Activated CD4-positive, alpha-beta memory T cell treated with anti-CD3 and anti-CD28 coated beads for 36 hours (primary cell): ENCODE measurements at places on chromosomes 16 and 17. TPM values are rescaled to one million over a fixed set of nuclear protein-coding genes. Genes with fewer than 3 reads are reported as not detected.

DNA sequence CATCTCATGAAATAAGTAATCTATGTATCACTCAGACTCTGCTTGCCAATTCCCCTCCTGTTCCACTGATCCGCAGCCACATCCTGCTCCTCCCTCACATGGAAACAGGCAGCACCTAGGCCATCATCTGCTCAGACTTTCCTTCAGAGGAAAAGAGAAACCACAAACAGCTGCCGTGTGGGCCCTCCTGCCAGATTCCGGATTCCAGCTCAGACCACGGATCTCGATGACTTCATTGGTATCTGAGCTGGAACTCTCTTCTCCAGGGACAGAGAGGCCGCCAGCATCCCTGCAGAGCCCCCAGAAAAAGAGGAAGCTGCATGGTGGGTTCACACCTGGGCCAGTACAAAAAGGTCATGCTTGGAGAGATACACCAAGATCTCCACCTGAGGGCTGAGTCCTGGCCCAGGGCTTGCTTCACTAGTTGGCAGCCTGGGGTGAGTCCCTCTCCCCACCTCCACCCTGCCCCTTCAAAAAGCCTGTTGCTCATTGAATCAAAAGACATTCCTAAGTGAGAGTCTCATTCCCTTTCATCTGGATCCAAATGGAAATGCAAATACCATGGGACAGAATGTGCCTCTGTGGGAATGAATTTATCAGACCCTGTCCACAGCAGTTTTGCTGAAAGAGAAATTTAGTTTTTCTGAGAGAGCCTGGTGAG lies 47.2 kb downstream of the HOXB1 start:
- peak overlapping the region; percentile 30 for H3K27ac ChIP-seq
- peak; percentile 67 for DNase-seq
- no peak overlapping the region for H3K4me3 ChIP-seq
- H3K4me1 ChIP-seq: peaks cover 22% of the 10 kb centered on the region

DNA sequence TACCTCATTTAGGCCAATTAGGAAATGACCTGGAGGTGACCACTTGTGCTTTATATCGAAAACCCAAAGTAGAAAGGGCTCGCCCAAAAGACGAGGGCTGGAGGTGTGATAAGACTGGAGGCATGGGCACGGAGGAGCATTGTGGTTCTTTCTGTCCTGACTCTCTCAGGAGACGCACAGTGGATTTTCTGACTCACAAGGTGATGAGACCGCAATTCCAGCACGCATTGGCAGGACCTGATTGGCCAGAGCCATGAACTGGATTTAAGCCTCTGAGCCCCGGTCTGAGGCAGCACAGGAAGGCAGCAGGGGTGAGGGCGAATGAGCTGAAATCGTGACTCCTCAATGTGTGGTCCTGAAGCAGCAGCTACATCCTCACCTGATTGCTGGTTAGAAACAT lies 559.1 kb upstream of the SALL1 start:
- DNase-seq: no peak
- H3K4me3 ChIP-seq: no peak overlapping the region
- H3K4me1 ChIP-seq: no peaks in the 10 kb centered on the region
- no peaks in the 10 kb centered on the region for H3K27me3 ChIP-seq
- no peak overlapping the region for H3K27ac ChIP-seq
- H3K36me3 ChIP-seq: no peaks in the 10 kb centered on the region

The ANKS4B gene
- total RNA-seq: not detected

The CDRT15 gene
- not detected for total RNA-seq

The RASD1 gene
- 0.33 TPM for total RNA-seq

DNA sequence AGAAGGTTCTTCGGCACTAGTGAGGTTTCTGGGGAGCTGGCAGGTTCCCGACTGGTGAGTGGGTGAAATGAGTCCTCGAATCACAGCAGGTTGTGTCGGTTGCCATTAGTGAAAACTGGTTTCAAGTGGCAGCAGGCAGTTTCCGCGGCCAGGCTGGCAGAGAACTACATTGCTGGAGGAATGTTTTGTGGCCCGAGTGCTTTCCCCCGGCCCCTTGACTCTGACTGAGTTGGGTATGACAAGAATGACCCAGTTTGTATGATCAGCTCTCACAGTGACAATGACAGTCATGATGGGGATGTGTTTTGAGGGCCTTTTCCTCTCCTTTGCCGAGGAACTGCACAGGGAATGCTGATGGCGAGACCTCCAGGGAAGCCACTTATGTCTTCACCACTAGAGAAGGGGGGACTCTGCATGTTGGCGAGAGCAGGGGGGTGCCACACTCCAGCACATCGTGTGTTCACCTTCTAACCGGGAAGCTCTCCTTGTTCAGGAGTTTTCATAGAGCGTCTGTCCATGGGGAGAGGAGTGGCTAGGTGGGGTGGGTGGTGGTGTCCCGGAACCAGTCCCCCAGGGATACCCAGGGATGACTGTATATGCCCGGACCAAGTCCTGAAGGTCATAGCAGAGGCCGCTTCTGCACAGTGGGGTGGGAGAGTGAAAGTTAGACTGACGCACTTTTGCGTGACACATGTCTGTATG lies 206.0 kb upstream of the CHMP6 start:
- H3K4me3 ChIP-seq: peak overlapping the region; percentile 14
- H3K27me3 ChIP-seq: no peaks in the 10 kb centered on the region
- H3K36me3 ChIP-seq: peaks cover 16% of the 10 kb centered on the region
- H3K4me1 ChIP-seq: peaks cover 90% of the 10 kb centered on the region
- peak; percentile 78 for DNase-seq

- no peaks in the 10 kb centered on the region for H3K36me3 ChIP-seq
- H3K4me3 ChIP-seq: no peak overlapping the region
- no peak overlapping the region for H3K27ac ChIP-seq
- DNase-seq: no peak
- peaks cover 7% of the 10 kb centered on the region for H3K27me3 ChIP-seq
Observed at GRCh38 chr17:74415608-74416396, 16.1 kb upstream of the GPRC5C start.

The ZSCAN10 gene
- not detected for total RNA-seq

DNA sequence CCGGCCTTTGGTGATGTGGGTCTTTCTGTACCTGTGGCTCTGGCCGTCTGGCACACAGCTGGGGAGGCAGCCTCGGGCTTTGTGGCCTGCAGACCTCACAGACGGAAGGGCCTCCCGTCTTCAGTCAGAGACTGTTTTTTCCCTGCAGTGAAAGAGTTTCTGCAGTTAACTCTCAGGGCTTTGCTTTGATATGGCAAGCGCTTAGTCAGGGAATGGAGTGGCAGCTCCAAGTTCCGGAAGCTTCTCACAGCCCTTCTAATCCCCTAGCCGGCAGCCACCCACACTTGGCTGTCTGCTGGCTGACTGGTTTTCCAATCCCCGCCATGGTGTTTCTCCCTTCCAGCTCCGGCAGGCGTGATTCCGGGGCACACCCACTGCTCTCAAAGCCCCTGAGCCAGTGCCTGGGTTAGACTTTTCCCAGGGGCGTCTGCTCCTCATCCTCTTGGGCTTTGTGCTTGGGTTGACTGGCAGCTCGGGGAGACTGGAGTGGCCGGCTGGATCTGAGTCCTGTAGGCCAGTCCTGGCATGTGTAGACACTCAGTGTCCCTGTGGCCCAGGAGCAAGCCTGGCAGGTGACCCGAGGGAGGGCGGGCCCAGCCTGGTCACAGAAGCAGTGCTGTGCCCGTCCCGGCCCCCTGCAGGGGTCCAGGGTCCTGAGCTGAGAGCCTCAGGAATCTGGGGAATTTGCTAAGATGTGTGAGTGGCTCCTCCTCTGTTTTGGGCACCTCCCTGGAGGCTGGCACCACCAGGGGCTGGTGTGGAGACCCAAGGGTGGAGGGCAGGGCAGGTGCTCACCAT lies 29.9 kb downstream of the BAIAP2 start:
- H3K36me3 ChIP-seq: no peaks in the 10 kb centered on the region
- H3K4me1 ChIP-seq: peaks cover 2% of the 10 kb centered on the region
- DNase-seq: no peak
- H3K27me3 ChIP-seq: no peaks in the 10 kb centered on the region
- no peak overlapping the region for H3K4me3 ChIP-seq

DNA sequence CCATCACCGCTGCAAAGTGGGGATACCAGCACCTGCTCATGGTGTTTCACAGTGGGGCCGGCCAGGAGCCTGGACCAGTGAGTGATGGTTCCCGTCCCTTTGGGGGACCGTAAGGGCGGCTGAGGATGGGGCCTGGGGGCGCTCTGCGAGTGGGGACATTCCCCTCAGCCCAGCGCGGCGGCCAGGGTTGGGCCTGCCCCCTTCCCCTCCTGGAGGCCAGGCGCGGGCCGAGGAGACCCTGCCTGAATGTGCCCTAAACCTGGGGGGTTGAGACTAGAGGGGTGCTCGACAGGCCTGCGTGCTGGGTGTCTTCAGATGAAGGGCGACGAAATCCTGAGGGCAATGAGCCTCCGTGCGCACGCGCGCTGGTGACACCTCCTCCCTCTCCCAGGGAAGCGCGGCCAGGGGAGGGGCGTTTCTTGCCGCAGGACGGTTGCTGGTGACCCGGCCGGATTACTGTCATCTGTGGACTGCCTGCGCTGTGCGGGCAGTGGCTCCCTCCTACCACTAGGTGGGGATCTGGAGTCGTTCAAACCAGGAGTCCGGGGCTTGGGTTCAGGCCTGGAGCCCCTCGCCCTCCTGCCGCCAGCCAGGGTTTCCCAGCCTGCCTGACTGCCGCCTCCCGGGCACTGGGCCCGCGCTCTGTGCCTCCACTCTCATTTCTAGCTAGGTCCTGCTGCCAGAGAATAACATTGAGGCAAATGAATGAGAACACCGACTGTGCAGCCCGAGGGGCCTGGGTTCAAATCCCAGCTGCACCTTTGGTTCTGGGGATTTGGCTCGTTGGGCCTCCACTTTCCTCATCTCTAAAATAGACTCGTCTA lies 17.1 kb downstream of the TBX2 start:
- H3K4me1 ChIP-seq: peaks cover 4% of the 10 kb centered on the region
- DNase-seq: peak; percentile 77
- H3K36me3 ChIP-seq: no peaks in the 10 kb centered on the region

The KIF19 gene
- 0.59 TPM for total RNA-seq

DNA sequence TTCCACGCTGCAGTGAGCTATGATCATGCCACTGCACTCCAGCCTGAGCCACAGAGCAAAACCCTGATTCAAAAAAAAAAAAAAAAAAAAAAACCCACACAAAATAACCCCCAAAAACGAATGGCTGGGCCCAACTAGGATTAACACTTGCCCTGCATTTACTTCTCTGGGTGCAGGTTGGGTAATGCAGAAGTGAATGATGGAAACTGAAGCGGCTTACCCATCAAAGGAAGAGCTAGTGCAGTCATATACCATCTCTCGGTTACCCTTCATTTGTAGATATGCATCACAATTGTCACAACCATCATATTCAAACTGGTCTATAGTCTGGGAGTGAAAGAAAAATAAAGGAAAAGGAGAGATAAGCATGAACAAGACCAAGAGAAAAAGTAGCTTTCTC lies 819 bp downstream of the SUPT4H1 start:
- H3K4me3 ChIP-seq: peak overlapping the region; percentile 100
- peaks cover 60% of the 10 kb centered on the region for H3K4me1 ChIP-seq
- H3K27ac ChIP-seq: peak overlapping the region; percentile 99
- no peaks in the 10 kb centered on the region for H3K27me3 ChIP-seq

The PIMREG gene
- 16.7 TPM for total RNA-seq

- DNase-seq: peak; percentile 9
- peaks cover 54% of the 10 kb centered on the region for H3K4me1 ChIP-seq
- peaks cover 71% of the 10 kb centered on the region for H3K36me3 ChIP-seq
- no peaks in the 10 kb centered on the region for H3K27me3 ChIP-seq
Observed at GRCh38 chr16:27429981-27430441, 28.0 kb downstream of the IL21R start.

- no peak for DNase-seq
- H3K27me3 ChIP-seq: no peaks in the 10 kb centered on the region
- H3K4me1 ChIP-seq: peaks cover 5% of the 10 kb centered on the region
- H3K36me3 ChIP-seq: no peaks in the 10 kb centered on the region
Observed at GRCh38 chr16:57383276-57384247, 11.3 kb downstream of the CX3CL1 start.

GRCh38 chr17:75679706-75680211 lies 12.6 kb downstream of the SAP30BP start:
- DNase-seq: no peak
- H3K36me3 ChIP-seq: peaks cover 5% of the 10 kb centered on the region
- no peak overlapping the region for H3K4me3 ChIP-seq
- H3K27ac ChIP-seq: no peak overlapping the region
